Activated CD4-positive, alpha-beta T cell treated with anti-CD3 and anti-CD28 coated beads, Interleukin-2, amount 50 U/mL, for 24 hours (primary cell): ENCODE measurements at places on chromosomes 11 and 22.

DNA sequence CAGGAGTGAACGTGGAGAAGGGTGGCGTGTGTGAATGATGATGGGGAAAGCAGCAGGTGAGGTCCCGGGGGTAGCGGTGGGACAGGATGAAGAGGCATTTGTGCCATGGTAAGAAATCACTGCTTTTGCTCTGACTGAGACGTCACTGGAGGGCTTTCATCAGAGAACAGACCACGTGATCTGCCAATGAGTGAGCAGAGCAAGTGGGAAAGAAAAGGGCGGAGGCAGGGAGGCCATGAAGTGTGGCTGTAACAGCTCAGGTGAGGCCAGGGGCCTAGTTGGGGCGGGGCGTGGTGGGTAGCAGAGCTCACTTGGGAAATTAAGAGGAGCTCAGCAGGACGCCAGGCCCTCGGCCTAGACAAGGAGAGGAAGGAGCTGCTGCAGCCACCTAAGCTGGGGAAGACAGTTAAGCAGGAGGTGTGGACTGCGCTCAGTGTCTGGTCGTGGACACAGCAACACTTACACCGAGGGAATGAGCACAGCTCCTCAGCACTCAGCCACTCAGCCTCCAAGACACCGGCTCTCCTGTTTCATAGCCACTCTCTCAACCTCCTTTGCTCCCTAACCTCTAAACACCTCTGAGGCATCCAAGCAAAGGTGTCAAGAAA is 14.1 kb upstream of the TMEM121B start:
- no peak for DNase-seq

DNA sequence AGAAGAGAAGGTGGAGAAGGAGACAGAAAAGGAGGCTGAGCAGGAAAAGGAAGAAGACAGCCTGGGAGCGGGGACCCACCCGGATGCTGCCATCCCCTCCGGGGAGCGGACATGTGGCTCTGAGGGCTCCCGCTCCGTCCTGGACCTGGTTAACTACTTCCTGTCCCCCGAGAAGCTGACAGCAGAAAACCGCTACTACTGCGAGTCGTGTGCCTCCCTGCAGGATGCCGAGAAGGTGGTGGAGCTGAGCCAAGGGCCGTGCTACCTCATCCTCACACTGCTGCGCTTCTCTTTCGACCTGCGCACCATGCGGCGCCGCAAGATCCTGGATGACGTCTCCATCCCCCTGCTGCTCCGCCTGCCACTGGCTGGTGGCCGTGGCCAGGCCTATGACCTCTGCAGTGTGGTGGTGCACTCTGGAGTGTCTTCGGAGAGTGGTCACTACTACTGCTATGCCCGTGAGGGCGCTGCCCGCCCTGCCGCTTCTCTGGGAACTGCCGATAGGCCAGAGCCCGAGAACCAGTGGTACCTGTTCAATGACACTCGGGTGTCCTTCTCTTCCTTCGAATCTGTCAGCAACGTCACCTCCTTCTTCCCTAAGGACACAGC is 21.4 kb downstream of the USP35 start:
- no peak for DNase-seq

DNA sequence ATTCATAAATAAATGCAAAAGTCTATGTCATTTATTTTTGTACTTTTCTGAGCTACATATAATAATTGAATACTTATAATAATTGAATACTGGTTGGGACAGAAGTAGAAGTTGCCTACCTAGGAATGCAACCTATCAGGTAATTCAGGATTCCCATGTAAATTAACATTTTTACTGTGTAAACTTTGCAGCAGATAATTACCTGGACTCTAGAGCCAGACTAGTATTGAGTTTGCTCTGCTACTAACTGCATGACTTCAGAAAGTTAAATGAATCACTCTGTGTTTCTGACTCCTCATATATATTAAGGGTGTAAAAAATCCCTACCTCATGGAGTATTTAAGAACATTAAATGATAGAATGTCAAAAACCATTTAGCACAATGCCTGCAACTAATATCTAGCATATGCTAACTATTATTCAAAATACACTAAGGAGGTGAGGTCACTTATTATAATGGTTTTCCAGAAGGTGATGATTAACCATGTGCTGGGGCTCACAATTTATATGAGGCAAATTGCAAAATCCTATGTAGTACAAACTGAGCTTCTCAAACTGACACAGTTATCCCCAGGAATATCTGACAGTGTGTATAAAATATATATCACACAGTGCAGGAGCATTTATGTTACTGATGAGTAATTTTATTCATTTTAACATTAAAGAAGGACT is 138.1 kb upstream of the ANO3 start:
- no peak for DNase-seq

DNA sequence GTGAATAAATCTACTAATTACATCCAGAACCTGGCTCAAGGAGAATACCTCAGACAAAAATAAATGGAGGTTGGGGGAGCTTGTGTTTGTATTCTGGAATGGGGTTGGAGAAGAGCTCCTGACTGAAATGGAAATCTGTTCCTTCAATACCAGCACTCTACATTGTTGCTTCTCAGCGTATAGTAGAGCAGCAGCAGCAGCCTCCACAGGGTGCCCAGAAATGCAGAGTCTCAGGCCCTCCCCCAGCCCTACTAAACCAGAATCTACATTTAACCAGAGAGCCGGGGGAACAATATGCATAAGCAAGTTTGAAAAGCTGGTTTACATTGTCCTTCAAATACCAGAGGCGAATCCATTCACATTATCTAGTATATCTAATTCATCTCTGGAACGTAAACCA is 474.8 kb downstream of the NTM start:
- DNase-seq = no peak

- DNase-seq = no peak
Measured at GRCh38 chr11:19827399-19828135, 114.9 kb downstream of the NAV2 start.

DNA sequence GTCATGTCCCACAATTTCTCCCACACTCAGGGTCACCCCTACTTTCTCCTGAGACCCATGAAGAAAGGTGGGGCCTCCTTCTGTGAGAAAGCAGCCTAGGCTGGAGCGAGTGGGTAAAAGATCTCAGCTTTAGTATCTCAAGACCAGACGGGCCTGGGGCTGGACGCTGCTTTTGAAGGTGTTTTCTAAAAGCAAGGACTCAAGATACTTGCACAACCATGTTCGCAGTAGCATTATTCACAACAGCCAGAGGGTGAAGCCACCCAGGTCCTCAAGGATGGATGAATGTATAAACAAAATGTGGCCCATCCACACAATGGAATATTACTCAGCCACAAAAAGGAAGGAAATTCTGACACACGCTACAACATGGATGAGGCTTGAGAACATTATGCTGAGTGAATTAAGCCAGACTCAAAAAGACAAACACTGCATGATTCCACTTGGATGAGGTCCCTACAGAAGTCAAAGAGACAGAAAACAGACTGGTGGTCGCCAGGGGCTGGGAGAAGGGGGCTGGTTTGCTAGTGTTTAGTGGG is 10.6 kb downstream of the SHANK2 start:
- no peak for DNase-seq

DNA sequence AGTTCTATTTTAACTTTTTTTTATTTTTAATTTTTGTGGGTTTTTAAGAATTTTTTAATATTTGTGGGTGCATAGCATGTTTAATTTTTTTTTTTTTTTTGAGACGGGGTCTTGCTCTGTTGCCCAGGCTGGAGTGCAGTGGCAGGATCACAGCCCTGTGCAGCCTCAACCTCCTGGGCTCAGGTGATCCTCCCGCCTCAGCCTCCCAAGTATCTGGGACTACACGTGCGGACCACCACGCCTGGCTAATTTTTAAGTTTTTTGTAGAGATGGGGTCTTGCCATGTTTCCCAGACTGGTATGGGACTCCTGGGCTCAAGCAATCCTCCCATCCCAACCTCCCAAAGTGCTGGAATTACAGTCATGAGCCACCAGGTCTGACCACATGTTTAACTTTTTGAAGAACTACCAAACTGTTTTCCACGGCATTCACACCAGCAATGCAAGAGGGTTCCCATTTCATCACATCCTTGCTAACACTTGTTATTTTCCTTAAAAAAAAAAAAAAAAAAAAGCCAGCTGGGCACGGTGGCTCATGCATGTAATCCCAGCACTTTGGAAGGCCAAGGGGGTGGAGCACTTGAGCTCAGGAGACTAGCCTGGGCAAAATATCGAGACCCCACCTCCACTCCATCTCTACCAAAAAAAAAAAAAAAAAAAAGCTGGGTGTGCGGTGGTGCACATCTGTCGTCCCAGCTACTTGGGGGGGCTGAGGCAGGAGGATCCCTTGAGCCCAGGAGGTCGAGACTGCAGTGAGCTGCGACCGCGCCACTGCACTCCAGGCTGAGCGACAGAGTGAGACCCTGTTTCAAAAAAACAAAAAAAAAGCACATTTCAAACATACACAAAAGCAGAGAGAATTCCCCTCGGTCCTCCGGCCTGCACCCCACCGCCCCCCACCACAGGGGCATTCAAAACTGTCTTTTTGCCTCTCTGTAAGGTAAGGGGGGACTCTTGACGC is 16.7 kb upstream of the TXNRD2 start:
- no peak for DNase-seq

GRCh38 chr11:71472941-71473792 is 20.2 kb downstream of the NADSYN1 start:
- no peak for DNase-seq
